CD4-positive, alpha-beta T cell treated with Interleukin-1 beta for 1 hour (primary cell): ENCODE measurements at places on chromosomes 6 and 20.

- no peak for DNase-seq
Measured at GRCh38 chr6:133099573-133099972, 141.6 kb upstream of the EYA4 start.

DNA sequence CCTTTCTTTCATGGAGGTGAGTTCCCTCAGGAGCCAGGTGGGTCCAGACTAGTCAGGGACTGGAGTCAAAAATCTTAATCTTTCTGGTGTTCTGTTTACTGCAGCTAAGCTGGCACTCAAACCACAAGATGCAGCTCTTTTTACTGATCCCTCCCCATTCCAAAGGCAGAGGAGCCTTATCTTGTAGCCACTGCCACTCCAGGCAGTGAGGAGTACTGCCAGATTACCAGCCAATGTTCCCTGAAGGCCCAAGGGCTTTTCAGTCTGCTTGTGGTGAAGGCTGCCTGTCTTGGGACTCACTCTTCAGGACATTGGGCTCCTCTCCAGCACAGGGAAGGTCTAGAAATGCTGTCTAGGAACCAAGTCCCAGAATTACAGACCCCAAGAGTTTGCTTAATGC lies 490.4 kb upstream of the ADGRB3 start:
- DNase-seq, result no peak

DNA sequence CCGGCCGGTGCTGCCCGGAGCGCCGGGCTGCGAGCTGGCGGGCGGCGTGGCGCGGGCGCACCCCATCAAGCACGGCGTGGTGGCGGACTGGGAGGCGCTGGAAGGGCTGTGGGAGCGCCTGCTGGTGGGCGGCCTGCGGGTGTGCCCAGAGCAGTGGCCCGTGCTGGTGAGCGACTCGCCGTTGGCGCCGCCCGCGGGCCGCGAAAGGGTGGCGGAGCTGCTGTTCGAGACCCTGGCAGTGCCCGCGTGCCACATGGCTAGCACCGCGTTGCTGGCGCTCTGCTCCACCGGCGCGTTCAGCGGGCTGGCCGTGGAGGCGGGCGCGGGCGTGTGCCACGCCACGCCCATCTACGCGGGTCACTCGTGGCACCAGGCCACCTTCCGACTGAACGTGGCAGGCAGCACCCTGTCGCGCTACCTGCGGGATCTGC lies 517 bp downstream of the ACTL10 start:
- DNase-seq, result peak; percentile 40

DNA sequence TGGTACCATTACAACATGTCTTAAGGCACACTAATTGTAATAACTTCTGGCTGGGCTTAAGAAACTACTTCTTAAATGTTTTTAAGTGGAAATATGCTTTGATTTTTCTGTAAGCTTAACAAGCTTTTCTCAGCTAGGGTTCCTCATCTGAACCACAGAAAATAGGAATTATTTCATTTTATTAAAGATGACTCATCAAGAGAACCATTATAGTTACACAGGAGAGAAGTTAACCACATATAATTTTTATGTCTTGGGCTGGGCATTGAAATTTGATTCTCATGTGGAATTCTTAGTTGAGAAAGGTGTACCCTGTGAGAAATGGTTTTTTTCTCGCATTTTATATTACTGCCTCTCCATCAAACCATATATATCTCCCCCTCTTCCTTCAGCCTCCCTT lies 75.1 kb downstream of the QKI start:
- DNase-seq, result no peak

DNA sequence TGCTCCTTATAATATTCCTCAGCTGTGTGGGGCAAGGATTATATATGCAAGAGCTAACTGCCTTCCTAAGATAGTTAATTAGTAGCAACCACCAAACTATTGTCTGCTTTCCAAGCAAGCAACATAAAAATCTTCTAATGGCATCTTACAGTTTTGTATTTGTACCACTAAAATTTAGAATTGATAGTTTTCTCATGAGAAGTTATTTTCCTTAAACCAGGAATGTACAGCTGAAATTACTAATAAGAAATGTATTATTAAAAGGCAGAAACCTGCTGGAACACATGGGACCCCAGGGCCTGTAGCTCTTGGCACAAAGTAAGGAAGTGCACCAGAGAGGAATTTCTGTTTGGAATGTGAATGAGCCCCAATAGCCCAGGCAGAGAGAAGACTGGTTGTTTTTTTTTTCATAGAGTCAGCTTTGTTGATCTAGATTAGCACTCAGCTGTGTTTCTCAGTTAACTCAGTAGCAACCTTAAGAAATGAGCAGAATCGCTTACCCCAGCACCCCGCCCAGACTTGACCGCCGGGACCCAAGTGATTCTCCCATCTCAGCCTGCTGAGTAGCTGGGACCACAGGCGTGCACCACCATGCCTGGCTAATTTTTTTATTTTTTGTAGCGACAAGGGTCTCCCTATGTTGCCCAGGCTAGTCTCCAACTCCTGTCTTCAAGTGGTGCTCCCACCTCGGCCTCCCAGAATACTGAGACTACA lies 2.6 kb downstream of the MGME1 start:
- no peak for DNase-seq

DNA sequence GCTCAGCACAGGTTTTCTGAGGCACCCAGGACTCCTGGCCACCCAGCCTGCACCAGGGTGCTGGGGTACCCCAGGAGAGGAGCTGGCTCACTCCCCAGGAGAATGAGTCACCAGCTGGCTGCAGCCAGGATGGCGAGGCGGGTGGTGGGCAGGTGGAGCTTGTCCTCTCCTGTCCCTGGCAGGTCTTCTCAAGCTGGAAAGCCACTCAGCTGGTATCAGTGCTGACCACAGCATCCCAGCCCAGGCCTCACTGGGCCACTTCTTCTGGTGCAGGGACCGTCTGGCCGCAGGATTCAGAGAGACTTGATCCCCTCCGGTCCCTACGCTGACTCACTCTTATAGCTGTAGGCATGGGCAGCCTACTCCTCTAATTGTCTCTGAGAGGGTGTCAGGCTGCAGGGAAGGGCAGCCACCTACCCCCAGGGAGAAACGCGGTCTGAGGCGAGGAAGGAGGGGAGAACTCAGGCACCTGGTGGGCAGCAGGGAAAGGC lies 22.2 kb downstream of the TFEB start:
- DNase-seq, result no peak

DNA sequence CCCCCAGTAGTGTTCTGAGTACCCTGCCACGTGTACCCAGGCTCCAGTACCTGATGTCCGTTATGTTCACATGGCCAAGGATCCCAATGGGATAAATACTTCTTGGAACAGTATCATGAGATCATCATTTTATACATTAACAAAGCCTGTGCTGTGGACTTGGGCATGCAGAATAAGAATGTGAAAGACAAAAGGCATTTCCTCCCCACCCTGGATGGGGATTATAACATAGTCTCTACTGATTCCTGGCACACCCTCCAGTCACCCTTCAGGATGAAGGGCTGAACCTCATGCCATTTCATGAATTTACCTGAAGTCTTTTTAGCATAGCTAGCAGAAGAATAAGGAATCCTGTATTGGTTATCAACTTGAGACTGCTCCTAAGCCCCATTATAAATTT lies 2.8 kb downstream of the TNFRSF21 start:
- DNase-seq, result no peak

GRCh38 chr20:63957004-63957689 lies 931 bp upstream of the UCKL1 start:
- DNase-seq, result peak; percentile 51

GRCh38 chr20:45962031-45962755 lies 9.8 kb downstream of the ZNF335 start:
- no peak for DNase-seq

- DNase-seq, result no peak
Measured at GRCh38 chr6:165968408-165968807, 199.2 kb downstream of the TBXT start.

- no peak for DNase-seq
Measured at GRCh38 chr6:168014428-168014827, 17.0 kb downstream of the KIF25 start.

DNA sequence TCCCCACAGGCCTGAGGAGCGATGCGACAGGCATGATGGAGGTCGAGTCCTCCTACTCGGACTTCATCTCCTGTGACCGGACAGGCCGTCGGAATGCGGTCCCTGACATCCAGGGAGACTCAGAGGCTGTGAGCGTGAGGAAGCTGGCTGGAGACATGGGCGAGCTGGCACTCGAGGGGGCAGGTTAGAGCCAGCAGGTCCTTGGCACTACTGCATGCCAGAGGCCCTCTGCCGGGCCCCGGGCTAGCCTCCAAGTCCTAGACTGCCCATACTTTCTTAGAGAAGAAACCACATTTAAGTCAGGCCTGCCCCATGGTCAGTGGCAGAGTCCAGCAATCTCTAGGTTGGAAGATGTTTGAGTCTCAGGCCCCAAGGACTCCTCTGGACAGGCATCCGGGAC lies 32.1 kb downstream of the PKIG start:
- no peak for DNase-seq
